ENCODE measurements at places on chromosomes 16 and 17. TPM values are rescaled to one million over a fixed set of nuclear protein-coding genes. Genes with fewer than 3 reads are reported as not detected.
A peak's percentile ranks its signal among the peaks of the same experiment; 100 is the strongest.

The IL34 gene
- 2.0 TPM for polyA plus RNA-seq

The SYNGR2 gene
- 63.1 TPM for polyA plus RNA-seq

The RBFOX1 gene
- not detected for polyA plus RNA-seq

The SPNS2 gene
- polyA plus RNA-seq: not detected

The CKLF gene
- polyA plus RNA-seq: 92.2 TPM

The CCL11 gene
- not detected for polyA plus RNA-seq

The KARS1 gene
- 111 TPM for polyA plus RNA-seq

- no peak for DNase-seq
Observed at GRCh38 chr17:47254403-47254943, 846 bp downstream of the ITGB3 start.

DNA sequence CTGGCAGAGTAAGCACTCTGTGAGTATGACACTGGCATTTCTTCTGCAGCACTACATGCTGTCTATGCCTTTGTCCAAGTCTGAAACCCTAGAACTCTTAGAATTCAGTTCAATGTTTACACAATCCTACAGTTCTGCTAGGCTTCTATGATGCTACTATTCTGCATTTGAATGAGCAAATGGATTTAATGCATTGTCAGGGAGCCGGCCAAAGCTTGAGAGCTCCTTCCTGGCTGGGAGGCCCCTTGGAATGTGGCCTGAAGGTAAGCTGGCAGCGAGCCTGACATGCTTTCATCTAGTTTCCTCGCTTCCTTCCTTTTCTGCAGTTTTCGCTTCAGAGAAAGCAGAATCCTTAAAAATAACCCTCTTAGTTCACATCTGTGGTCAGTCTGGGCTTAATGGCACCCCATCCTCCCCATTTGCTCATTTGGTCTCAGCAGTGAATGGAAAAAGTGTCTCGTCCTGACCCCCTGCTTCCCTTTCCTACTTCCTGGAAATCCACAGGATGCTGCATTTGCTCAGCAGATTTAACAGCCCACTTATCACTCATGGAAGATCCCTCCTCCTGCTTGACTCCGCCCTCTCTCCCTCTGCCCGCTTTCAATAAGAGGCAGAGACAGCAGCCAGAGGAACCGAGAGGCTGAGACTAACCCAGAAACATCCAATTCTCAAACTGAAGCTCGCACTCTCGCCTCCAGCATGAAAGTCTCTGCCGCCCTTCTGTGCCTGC is at the start of gene CCL2:
Gene CCL2, plus strand, starts transcription at position 635 of the 730 bp plus-strand sequence. Its CDS starts 65 bp downstream, at position 700.
- DNase-seq: peak; percentile 85

DNA sequence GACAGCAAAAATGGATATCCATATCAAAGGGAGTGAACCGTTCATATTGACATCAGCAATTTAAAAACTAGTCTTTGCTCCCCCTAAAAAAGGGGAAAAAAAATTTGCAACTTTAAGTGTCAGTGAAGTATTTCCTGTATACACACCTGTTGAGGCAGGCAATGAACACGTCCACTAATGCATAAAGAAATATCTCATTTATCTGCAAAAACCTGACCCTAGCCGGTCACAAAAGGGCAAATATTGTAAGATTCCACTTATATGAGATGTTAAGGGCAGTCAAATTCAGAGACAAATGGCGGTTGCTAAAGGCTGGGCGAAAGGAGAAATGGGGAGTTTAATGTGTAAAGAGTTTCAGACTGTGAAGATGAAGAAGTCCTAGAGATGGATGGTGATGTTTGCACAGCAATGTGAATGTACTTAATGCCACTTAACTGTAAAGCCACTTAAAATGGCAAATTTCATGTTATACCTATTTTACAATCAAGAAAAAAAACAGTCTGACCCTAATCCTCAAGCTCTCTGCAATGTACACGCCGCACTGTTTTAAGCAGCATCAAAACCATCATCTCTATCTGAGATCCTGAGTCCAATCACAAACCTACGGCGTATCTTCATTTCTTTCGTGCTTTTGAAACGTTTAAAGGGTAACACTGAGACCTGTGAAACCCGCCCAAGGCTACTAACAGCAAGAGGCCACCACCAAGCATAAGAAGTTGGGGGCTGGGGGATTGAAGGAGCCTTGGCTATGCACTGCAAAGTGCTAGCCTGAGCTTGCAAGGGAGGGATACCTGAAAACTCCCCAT is 1.1 kb downstream of the PARN start:
- no peak for DNase-seq

- no peak for DNase-seq
Observed at GRCh38 chr16:73163238-73163815, 115.4 kb upstream of the ZFHX3 start.

DNA sequence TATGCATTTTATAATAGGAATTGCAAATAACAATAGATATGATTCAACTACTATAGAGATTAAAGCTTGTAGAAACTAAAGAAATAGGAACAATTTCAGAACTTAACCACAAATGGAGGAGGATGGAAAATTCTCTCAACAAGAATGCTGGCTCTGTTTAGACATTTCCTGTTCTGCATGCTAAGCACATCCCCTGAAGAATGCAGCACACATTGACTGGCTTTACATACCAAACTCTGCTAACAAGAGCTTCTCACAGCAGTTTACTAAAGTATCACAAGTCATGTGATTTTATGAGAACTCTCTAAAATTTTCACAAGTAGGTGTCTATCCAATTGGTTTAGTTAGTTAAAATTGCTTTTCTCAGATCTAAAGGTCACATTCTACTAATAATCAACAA is 85.2 kb downstream of the SPAG9 start:
- peak; percentile 91 for DNase-seq

DNA sequence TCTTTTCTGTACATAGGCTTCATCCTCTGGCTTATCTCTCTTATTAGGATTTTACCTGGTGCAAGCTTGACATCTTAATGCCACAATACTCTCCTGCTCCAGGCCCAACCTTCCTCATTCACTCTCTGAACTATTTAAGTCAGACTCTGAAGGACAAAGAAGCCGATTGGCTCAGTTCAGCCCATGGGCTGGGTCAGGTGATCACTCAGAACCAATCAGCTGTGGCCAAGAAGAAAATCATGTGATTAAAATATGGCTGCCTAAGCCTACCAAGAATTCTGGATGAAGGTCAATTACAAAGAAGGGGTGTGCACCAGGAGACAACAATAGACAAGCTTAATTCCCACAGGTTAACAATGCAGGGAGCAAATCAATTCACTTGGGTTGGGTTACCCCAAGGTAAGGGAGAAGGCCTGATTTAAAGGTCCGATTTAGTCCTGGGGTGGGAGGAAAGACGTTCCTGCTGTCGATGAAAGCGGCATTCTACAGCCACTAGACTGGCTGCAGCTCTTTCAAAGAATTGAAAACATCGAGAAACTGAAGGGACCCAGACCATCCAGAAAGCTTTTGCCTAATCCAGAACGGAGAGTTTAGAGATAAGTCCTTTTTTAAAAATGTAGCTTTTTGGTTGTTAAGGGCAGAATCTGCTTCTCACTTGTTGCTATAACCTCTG is 42.9 kb upstream of the NFAT5 start:
- DNase-seq: no peak

GRCh38 chr16:9118170-9118569 is 26.7 kb downstream of the HAPSTR1 start:
- DNase-seq: no peak

- DNase-seq: peak; percentile 55
Observed at GRCh38 chr17:74773871-74774286, 2.3 kb downstream of the NAT9 start.

DNA sequence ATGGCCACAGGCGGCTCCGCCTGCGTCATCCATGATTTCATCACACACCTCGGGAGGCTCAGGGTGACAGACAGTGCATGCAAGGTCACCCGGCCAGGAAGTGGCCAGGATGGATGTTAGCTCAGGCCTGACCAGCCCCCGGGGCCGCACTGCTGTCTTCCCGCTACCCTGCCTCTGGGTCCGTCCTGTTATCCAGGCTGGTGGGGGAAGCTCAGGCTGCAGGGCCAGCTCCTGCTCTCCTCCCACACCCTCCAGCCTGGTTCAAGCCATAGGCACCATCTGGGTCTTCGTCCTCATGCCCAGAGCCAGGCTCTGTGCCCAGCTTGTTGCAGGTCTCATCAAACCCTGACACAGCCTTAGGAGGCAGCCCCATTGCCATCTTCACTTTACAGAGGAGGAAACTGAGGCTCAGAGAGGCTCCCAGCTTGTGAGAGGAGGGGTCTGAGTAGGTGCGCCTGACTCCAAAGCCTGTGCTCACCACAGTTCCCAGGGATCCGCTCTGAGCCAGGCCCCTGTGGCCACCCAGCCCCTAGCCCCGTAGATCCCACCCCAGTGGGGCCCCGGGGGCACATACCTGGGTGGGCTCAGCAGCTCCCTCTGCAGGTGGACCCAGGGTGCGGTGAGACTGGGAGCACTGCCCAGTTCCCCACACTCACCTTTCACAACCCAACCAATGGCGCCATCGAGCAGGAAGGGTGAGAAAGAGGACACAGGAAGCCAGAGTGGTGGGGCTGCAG is 412 bp upstream of the ADGRG3 start:
- peak; percentile 38 for DNase-seq

DNA sequence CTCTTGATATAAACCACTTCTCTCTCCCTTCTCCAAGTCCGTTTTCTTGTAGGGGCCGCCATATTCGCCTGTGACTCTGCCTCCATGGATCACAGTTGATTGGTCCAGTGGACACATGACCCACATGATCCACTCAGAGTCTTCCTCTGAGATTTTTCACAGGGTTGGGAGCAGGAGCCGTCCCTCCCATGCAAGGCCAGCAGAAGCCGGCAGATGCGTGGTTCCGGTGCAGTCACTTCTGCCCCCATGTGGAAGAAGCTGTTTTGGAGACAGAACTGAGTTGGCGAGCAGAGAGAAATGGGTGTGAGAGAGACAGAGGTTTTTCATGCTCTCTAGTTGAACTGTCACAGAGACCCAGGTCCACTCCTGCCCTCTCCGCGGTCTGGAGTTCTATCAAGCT is 83.3 kb downstream of the C16orf95 start:
- DNase-seq: peak; percentile 53

- DNase-seq: no peak
Observed at GRCh38 chr17:75317671-75318070, 28.4 kb upstream of the SLC25A19 start.

GRCh38 chr16:85495259-85495658 is 117.9 kb upstream of the GSE1 start:
- DNase-seq: no peak

GRCh38 chr17:74369221-74369620 is 1.9 kb downstream of the GPR142 start:
- no peak for DNase-seq

DNA sequence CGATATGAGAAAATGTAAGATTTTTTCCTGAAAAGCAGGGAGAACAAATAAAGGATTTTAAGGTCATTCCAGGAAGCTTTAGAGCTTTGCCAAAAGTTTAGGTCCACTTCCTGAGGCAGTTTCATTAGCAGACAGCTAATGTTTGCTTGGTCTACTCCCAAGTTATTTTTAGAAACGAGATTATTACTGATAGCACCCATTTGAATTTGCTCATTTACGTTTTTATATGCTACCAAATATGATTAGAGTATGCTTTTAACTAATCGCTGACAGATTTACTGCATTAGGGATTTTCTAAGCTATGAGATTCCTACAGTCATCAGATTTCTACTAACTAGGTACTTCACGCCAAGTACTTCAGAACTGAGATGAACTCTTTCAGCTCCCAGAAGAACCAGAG is 98.1 kb downstream of the WNT3 start:
- DNase-seq: no peak

GRCh38 chr16:88062341-88063210 is 111.3 kb downstream of the BANP start:
- peak; percentile 78 for DNase-seq

DNA sequence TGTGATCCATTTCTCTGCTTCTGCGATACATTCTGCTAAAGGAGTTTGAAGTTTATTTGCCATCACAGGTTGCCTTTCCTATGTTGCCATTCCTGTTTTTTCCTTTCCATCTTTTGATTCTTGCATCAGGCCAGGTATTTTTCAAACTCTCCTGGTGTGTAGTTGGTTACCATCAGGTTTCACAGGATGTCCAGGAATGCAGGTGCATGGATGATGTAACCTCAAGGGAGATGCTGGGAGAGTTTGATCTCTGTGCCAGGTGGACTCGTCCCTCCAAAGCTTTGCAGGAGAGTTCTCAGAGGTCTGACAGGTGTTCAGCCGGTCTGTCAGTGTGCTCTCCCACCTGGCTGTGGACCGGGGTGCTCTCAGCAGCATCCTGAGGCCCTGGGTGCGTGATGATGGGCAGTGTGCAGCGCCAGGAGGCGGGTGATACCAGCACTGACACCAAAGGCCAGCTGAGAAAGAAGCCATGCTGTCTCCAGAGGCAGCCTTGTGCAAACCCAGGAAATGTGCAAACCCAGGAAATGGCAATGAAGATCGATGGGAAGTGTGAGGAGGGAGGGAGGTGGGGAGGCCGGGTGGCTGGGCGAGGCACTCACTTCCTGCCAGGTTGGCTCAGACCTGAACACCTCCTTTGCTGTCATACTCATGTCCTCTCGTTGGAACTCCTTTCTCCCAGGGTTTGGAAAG is 1.7 kb downstream of the ATP2C2 start:
- no peak for DNase-seq

DNA sequence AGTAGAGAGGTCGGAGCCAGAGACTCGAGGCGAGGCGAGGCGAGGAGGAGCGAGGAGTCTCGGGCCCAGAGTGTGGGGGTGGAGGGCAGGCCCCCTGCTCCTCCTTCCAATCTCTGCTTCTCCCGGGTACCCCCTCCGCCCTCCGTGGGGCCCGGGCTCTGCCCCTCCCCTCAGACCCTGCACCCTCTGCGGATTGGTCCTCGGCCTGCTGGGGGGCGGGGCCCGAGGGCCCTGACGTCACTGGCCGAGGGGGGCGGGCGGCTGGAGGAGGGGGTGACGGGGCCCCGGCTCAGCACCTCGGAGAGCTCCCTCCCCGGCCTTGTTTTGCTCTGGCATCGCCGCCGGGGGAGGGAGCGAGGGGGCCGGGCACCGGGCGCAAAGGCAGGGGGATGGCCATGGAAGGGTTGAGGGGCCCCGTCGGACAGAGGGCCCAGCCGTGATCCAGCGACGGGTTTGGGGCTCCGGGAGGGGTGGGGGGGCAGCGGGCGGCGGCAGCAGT is at the start of gene RUNDC3A:
Gene RUNDC3A, plus strand, starts transcription at position 282 of the 499 bp plus-strand sequence. CDS start 232 bp downstream, outside the sequence.
- DNase-seq: peak; percentile 69

DNA sequence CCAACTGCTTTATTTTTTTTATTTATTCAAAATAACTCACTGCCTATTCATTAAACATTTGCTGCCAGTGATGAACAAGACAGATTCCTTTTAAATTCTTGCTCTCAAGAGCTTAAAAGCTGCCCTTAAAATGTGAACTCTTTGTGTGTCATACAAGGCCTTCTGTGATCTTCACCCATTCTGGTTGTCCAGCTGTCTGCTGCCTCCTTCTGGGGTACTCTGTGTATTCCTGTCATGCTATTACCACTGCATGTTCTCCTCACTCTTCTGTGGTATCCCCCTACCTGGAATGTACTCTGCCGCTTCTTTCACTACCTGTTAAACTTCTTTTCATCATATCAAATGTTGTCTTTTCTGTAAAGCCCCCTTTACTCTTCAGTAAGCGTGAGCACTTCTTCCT is 165.8 kb downstream of the CHD9 start:
- peak; percentile 58 for DNase-seq

GRCh38 chr16:64809876-64810629 is 311.8 kb downstream of the CDH11 start:
- no peak for DNase-seq
